Stimulated activated CD4-positive, alpha-beta T cell treated with anti-CD3 and anti-CD28 coated beads, Interleukin-2, amount 100 ng/mL, for 48 hours (primary cell): ENCODE measurements at places on chromosomes 6 and 20.

DNA sequence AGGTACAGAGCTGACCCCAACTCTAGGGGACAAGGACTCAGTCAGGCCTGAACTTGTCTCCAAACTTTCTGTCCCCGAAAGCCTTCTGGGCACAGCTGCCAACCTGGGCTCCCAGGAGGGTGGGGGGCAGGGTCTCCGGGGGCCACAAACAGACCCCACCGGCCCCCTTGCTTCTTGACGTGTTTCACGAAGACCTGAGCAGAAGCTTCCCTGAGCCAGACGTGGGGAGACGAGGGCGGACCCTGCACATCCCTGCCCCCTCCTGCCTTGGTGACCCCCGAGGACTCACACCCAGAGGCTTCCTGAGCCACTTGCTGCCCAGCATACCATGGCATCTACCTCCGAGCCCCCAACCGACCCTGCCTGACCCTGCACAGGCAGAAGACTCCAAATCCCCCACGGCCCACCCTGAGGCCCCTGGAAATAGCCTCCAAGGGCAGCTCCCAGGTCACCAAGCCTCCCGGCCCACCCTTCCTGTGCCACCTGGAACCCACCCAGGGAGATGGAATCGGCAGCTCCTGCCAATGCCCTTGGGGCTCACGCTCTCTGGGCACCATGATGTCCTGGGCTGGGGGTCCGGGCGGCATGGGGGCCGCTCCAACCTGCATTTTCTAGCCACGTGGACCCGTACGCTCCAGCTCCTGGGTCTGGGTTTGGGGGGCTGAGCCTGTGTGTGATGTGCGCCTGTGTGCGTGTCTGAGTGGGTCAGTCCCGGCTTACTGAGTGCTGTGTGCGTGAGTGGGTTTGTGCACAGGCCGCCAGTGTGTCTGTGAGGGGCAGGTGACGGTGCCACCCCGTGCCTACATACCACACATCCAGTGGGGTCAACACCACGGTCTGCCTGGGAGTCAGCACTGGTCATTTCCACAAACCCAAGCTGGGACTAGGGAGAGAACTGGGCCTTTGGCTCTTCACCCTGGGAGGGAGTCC is 2.5 kb upstream of the PTK6 start:
- DNase-seq: no peak

DNA sequence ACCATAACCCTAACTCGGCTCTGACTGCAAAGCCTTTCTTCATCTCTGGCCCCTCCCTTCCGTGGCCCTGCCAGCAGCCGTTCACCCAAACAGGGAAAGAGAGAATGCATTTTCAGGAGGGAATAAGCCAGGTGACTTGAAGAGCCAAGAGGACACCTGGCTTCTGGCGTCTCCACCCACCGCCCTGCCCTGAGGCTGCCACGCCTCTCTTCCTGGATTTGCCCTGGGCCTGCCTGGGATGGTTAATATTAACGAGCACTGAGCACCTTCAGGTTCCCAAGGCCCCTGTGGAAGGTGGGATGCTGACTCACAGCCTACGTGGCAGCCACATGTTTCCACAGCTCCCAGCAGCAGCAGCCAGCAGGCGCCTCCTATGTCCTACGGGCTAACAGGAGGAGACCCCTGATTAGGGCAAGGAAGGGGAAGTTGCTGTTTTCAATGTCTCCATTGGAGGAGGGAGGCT is 138.0 kb upstream of the RREB1 start:
- DNase-seq: no peak

GRCh38 chr20:63148696-63149095 is 67.2 kb downstream of the YTHDF1 start:
- DNase-seq: no peak

DNA sequence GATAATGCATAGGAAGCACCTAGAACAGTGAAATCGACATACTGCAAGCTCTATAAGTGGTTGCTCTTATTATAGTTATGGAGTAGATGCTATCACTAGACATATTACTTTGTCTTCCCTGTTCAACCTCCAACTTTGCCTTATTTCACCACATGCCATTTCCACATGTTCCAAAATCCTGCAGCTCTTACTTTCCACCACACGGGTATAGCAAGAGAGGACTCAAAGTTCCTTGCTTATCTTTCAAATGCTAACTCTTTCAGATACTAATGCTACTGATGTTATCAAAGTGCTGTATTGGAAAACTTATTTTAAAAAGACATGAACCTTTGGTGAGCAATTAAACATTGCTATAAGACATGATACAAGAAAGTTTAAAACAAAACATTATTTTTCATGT is 1130.1 kb downstream of the HACE1 start:
- DNase-seq: no peak

DNA sequence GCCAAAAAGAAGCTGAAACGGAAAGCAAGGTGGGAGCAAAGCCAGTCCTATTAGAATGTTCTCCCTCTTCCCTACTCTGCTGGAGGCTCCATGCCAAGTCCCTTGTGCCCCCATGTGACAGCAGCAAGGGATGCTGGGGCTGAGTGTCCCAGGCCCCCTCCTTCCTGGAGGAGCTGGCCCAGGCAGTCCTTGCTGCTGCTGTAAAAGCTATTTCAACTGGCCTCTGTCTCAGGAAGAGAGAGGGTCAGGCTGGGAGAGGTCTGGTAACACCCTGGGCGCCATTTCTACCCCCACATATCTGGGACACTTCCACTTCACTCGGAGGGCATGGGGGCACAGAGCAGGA is 25.0 kb downstream of the TTBK1 start:
- no peak for DNase-seq

DNA sequence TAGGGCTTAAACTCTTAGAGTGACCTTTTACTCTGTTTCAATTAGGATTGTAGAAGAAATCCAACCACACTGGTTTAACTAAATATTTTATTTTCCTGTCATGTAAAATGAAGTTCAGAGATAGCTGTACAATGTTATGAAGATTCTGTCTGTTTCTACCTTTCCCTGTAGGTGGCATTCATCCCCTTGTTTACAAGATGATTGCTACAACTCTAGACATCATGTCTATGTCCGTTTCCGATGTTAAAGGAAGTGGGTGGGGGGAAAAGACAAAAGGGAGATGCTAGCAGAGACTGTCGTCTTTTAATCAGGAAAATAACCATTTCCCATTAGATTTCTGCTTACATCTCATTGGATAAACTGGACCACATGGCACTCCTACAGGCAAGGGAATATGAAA is 30.9 kb upstream of the RIMS1 start:
- DNase-seq: no peak

DNA sequence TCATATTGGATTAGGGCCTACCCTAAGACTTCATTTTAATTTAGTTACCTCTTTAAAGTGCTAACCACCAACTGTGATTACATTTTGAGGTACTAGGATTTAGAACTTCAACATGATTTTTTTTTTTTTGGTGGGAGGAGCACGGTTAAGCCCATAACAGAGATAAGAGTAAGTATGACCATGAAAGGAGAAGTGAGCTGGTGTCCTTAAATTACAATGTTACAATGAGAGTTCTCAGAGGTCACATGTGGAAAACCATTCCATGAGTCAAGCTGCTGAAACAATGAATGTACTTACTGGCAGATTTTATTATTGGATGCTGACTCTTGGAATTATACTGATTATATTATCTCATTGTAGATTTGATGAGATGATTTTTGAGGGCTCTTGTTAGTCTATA is 779.3 kb upstream of the CITED2 start:
- DNase-seq: no peak

DNA sequence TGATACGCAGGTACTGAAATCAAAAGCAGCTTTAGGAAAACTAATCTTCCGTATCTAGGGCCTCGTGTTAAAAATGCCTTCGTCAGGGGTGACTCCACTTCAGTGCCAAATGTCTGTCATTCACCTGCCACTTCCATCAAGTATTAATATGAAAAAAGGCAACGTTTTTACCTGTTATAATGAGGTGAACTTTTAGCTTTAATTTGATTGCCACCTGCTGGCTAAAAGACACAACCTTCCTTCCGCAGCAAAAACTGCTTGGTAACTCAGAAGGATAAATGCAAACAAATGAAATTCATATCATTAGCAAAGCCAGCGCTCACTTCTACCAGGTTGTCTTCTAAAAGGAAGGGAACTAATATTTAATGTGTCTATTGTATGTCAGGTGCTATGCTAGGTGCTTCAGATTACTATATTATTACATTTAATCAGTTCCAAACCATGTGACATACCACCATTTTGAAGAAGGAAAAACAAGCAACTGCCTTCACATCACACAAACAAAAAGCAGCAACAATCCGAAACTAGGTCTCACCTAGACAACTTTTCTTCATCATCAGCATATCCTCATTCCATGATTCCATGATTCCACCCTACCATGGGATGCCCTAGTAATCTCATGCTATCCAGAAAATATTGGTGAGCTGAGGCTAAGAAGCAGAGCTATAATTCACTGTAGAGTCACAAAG is 20.6 kb upstream of the ARHGAP18 start:
- DNase-seq: no peak

DNA sequence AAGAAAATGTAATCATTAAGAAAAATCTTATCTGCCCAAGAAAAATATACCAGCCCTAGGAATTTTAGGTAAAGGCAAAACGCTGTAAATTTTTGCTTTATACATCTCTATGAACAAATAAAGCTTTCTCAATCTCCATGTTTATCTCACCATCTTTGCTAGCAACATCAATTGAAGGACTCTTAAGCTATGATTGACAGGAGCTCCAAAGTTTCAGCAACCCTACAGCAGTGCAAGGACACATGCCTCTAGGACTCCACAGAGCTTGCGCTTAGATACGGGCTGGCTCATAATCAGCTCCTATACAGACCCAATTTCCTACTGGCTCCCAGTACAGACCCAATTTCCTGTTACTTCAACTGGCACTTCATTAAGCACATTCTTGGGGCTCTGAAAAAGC is 4.3 kb downstream of the NANP start:
- no peak for DNase-seq

DNA sequence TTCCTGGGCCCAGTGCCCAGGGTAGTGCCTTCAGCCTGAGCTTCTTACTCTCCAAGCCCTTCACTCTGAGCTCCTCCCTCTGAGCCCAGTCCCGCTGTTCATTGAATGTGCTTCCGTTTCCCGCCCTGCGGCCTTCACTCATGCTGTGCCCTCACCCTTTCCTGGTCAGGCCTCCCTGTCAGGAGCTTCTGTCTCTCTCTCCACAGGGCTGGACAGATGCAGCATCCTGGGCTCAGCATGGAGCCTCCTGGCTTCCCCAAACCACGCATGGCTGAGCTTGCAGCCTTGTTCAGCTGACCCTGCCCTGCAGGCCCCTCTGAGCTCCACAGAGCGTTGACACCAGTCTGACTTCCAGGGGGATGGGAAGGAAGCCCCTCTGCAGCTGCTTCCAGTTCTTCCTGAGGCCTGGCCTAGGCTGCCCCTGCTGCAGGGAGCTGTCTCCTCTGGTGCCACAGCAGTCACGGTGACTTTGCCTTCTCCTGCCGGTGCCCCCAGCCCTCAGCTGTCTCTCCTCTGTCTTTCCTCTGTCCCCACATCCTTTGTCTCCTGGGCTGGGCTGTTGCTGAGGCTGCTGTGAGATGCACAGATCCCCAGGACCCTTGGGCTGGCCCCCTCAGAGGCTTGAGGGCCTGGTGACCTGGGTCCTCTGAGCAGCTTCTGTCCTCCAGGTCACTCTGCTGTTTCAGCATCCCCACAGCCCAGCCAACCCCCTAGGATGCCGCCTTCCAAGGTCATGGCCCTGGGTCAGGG is 7.9 kb upstream of the MYT1 start:
- DNase-seq: no peak

- DNase-seq: no peak
These were observed 487 bp upstream of the BMP6 start for GRCh38 chr6:7725412-7725811.

DNA sequence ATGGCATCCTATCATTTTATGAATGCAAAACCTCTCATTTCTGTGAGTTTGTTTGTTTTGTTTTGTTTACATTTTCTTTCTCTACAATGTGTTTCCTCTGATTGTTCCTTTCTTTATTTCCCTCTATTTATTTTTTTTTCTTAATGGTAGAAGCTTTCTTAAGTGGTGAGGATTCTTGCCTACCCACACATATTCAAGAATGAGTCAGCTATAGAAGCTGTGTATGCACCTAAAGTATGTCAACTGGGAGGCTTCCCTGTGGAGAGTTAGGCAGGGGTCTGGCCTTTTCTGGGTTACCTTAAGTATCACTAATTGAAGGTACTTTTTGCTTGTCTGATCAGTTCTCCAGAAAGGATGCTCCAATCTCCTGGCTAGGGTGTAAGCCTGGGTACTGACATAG is 354.0 kb downstream of the ESR1 start:
- DNase-seq: no peak

DNA sequence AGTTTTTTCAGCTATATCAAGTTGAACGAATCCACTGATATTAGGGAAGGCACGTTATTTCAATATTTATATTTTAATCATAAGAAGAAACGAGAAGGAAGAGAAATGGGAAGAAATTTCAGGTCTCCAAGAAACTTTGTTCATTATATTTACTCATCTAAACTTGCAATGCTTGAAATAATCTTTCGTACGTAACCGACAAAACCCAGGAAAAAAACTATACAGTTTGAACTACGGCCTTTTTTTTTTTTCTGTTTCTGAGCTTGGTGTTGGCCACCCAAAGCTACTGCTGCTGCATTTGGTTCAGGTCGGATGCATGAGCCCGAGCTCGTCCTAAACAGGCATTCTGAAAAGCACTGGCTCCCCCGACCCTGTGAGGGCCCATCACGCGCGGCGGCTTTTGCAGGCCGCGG is 548 bp downstream of the PERP start:
- no peak for DNase-seq
